ENCODE measurements at places on chromosomes 7 and 10.

DNA sequence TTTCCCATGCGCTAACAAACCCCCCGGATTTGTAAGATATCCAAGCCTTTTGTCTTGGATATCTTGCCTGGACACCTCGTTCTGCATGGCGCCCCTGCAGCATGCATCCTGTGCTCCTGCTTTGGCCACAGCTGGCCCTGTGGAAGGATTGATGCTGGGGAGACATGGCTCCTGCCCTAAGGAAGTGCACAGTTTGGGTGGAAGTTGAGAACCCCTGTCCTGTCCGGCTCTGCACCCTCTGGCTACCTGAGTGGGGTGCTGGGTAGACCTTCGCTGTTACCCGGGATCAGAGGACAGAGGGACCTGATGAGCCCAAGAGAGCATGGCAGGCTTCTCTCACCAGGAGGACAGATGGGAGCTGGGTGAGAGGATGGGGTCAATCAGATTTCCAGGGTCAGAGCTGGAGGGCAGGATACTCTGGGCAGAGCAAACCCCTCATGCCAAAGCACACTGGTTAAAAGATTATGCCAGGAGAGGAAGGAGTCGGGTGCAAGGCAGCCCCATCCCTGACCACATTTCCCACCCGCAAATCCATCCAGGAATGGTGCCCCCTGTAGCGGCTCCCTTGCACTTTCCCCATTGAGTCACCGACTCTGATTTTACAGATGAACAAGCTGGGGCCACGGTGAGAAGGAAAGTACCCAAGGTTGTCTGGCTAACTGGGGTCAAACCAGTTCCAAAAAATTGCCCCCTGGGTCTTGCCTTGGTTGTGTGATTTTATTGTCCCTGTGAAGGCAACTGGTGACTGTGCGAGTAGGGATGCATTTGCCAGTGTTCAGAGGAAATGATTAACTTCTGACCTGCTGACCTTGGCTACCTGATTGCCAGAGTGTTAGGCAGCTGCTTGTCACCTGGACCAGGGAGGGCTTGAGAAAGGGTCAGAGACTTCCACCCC, 290.1 kb upstream of the ZMIZ1 start:
- no peak for DNase-seq

DNA sequence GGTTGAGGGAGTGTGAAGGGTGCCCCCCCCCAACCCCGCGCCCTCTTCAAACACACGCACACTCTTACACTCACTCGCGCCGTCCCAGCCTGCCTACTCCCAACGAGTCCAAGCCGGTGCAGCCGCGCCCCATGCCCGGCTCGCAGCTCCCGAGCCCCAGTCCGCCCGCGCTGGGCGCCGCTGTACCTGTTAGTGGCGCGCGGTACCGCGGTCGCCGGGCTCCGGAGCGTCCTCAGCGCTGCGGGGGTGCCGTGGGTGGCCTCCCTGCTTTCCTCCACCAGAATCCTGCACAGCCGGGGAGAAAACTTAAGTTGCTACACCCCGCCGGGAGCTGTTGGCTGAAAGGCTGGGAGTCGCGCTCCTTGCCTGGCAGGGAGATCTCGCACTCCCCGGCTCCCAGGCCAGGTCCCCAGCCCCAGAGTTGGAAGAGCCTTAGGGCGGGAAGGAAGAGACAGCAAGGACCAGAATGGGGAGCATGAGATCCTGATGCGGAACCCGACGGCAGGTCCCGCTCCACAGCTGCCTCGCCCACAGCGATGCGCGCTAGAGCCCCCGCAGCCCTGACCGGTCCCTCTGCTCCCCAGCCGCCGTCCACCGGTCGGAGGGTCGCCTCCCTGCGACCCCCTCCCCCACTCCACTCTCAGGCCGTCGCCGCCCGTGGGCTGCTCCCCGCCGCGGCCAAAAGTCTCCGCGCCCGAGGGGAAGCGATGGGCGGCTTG, 863 bp downstream of the ST8SIA6 start:
- DNase-seq = no peak

DNA sequence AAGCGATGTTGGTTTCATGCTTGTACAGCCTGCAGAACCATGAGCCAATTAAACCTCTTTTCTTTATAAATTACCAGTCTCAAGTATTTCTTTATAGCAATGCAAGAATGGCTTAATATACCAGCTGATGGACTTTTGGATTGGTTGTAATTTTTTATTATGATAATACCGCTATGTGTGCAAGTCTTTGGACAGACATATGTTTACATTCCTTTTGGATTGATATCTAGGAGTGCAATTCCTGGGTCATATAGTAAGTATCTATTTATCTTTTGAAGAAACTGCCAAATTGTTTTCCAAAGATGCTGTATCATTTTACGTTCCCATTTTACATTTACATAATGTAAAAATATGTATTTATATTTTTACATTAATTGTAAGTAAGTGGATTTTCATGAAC, 81.2 kb upstream of the PIP4K2A start:
- DNase-seq = no peak

- DNase-seq = no peak
These were observed 83.9 kb downstream of the CADPS2 start for GRCh38 chr7:122802301-122802751.

- DNase-seq = no peak
These were observed 71.5 kb downstream of the PTF1A start for GRCh38 chr10:23263441-23264164.
